ENCODE measurements at places on chromosomes 6 and 20.

- no peak for DNase-seq
Observed at GRCh38 chr6:132481189-132481588, 31.7 kb downstream of the STX7 start.

DNA sequence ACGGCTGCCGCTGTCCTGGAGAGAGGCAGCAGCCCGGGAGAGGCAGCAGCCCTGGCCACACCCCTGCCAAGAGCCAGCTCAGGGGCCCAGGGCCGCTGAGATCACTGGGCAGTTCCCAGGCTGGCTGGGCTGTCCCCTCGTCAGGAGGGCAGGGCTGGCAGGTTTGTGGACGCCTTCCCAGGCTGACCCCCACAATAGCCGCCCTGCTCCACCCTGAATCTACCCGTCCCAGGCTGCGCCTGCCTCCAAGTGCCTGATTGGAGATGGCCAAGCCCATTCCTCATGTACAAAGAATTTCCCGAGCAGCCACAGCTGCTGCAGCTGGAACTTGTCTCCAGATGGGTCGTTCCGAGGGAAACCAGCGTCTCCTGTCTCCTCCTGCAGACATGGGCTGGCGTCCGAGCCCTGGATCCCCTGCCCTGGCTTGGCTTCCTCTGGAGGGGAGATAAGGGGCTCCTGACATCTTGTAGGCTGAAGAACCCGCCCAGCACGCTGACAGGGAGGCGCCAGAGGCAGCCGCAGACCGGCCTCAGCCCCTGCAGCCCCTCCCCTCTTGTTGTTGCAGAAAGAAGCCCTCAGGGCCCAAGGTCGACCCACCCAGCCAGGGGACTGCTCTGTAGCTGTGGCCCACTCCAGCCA, 9.4 kb upstream of the GATA5 start:
- no peak for DNase-seq

DNA sequence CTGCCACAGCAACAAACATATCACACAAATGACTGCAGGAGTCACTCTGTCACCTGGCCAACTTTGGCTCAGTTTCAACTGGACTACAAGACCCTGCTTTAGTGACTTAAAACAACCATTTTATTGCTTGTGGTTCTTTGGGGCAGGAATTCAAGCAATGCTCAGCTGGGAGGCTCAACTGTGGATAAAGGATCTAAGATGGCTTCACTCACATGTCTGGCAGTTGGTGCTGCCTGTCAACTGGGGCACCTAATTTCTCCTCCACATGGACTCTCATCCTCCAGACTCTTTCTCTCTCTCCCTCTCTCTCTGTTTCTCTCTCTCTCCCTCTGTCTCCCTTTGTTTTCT, 2.8 kb upstream of the EPB41L2 start:
- DNase-seq = no peak

GRCh38 chr20:44437497-44437896, 38.2 kb upstream of the TTPAL start:
- DNase-seq = no peak

DNA sequence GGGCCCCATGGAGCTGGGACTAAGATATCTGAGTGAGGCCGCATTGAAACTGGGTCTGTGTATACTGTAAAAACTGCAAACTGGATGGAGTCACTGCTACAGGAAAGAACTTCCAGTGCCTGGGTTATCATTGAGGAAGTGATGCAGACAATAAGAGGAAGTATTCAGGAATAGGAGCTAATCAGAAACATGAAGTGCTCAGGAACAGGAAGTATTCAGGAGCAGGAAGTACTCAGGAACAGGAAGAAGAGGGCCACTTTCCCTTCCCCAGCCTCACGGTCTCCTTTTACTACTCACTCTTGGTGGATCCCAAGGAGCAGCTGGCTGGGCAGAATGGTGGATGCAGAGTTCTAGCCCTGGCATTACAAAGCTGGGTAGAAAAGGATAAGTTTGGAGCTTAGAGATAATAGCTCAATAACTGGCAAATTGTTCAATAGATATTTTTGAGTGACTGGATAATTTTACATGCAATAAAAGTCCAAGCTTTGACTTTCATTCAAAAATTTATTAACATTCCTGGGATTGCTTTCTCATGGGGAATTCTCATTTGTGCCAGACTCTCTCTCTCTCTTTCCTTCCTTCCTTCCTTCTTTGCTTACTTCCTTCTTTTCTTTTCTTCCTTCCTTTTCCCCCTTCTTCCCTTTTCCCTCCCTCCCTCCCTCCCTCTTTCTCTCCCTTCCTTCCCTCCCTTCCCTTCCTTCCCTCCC, 82.2 kb upstream of the PAX1 start:
- DNase-seq = no peak
